ENCODE measurements at places on chromosomes 16 and 17.
A peak's percentile ranks its signal among the peaks of the same experiment; 100 is the strongest.

DNA sequence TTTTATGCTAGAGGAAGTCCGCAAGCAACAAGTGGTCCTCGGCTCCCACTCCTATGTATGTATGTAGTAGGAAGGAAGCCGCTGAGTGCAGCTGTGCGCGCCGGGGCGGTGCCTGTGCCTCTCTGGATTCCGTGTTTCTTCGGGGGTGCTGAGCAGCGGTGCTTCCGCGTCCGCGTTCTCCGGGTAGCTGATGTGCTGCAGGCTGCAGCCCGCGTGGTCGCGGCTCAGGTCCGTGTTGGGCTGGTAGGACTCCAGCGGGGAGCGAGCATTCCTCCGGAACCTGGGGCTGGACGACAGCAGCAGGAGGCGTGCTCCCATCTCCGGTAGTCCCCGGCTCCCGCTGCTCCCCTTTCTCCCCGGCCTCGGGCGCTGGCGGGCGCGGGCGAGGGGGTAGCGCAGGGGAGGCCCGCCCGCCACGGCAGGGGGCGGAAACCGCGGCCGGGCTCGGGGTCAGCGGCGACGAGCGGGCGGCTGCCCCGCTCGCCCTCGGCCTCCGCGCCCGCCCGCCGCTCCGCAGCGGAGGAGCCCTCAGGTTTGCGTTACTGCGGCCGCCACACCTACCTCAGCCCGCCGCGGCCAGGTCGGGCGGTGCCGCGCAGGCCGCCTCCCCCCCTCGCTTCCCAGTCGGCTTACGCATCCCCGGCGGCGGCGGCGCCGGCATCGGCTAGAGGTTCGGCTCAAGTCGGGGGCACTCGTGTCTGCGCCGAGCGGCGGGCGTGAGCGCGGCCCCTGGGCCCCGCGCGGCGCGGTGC is 487 bp downstream of the C17orf67 start:
- DNase-seq = peak; percentile 78

- peak; percentile 77 for DNase-seq
Measured at GRCh38 chr16:24010440-24011089, 174.8 kb downstream of the PRKCB start.

DNA sequence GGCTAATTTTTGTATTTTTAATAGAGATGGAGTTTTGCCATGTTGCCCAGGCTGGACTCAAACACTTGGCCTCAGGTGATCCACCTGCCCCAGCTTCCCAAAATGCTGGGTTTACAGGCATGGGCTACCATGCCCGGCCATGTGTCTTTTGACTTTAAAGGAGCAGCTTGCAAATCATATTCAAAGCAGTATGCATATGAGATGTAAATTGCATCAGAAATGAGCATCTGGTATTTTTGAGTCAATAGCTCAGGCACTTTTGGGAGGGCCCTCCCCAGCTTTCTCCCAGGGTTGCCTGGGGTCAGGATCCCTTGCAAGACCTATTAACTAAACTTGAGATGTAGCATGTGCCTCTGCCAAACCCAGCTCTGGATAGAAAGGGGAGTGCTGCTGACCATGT is 21.5 kb downstream of the EPOP start:
- no peak for DNase-seq

DNA sequence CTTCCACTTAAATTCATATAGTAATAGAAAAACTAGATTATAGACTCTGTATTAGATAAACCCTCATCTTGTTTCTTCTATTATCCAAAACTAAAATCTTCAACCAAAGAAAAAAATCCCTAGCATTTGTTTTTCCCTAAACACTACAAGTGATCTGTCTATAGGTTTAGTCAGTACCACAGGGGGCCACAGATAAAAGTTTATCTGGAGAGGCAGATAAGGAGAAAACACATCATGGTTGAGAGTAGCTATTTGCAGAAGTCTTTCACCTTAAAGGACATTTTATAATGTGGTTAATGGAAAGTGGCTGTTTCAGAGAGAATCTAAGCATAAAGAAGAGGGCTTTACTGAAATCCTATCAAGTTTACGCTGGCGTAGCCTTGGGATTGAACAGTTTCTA is 160.1 kb downstream of the CDK5R1 start:
- DNase-seq = no peak

DNA sequence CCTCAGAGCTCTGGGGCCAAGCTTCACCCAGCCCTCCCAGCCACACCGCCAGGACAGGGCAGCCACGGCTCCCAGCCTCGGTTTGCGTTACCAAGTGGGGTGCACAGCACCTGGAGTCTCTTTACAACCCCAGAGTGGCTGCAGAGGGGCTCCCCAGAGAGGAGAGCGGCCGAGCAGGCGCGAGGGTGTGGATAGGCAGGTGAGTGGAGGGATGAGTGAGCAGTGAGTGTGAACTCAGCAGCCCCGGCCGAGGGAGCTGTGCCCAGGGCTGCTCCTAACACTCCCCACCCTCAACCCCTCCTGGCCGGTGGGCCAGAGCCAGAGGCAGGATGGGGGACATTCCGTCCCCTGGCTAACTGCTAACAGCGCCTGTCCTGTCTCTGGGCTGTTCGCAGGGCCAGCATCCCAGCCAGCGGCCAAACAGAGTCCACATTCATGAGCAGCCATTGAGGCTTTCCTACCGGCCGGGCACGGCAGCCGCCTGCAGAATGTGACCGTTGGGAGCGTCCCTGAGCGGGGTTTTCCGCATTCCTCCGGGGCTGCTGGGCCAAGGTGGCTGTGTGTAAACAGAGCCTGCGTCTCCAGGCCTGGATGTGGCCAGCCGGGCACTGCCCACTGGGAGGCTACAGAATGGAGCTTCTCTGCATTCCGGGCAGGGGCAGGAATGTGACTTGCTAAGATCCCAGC is 5.3 kb downstream of the ZNF469 start:
- DNase-seq = peak; percentile 60

DNA sequence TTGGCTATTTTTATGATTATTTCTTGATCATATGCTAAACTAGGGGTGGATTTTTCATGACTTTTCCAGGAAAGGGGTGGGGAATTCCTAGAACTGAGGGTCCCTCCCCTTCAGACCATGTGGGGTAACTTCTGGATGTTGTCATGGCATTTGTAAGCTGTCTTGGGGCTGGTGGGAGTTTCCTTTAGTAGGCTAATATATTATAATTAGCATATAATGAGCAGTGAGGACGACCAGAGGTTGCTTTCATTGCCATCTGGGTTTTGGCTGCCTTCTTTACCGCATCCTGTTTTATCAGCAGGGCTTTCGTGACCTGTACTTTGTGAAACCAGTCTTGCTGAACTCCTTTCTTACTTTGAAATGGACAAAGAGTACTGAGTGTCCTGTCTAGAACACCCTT is 40.4 kb upstream of the ABCA5 start:
- no peak for DNase-seq

DNA sequence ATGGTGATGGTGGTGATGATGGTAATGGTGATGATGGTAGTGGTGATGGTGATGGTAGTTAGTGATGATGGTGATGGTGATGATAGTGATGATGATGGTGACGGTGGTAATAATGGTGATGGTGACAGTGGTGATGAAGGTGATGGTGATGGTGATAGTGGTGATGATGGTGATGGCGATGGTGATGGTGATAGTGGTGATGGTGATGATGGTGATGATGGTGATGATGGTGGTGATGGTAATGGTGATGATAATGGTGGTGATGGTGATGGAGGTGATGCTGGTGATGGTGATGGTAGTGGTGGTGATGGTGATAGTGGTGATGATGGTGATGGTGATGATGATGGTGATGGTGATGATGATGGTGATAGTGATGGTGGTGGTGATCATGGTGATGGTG is 148.7 kb upstream of the TNRC6C start:
- DNase-seq = no peak

DNA sequence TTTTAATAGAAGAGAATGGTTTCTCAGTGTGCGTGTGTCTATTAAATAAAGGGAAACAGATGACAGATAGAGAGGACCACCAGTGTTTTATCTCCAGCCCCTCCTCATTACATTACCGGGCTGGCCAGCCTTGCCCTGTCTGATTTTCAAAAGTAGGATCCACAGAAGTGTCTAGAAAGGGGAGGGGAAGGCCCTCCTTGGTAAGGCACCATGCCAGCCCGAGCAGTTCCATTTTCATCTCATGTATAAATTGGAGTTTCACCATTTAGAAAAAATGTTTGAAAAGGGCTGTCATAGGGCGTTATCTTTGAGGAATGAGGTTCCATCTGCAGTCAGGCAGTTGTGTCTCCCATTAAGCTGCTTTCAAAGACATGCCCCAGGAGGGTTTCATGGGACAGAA is 96.7 kb downstream of the SOCS1 start:
- no peak for DNase-seq

DNA sequence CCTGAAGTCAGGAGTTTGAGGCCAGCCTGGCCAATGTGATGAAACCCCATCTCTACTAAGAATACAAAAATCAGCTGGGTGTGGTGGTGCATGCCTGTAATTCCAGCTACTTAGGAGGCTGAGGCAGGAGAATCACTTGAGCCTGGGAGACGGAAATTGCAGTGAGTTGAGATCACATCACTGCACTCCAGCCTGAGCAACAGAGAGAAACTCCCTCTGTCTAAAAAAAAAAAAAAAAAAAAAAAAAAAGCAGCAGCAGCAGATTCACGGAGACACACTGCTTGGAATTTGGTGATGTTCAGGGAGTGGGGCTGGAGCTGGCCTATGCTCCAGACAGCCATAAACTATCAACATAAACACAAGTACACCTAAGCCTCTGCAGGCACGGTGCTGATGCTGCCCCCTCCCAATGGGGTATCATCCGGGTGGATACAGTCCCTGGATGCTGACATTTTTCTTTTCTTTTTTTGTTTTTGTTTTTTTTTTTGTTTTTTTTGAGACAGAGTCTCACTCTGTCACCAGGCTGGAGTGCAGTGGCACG is 39.6 kb upstream of the RHOT1 start:
- no peak for DNase-seq

GRCh38 chr17:76726776-76727718 is at the start of gene METTL23:
TSS of gene METTL23 (plus strand) at chr17:76726839. CDS start at chr17:76729711, 2,872 bp downstream.
- peak; percentile 77 for DNase-seq

GRCh38 chr16:53598511-53599275 is 95.7 kb upstream of the AKTIP start:
- DNase-seq = no peak

DNA sequence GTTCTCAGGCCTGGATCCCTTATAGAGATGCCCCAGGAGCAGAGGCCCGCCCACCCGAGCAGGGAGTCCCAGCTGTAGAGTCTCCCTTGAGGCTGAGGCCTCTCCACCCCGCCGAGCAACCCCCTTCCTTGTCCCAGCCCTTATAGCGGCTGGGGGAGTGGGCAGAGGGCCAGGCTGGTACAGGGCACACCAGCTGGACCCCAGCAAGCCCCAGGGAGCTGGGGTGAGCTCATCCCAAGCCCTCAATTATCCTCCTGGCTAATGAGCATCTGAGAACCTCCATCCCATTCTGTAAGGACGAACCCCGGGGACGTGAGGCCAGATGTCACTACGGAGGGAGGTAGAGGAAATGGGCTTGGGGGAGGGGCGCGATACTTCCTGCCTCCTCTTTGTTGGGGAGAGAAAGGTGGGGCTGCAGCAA is 3.2 kb upstream of the SNN start:
- no peak for DNase-seq

GRCh38 chr16:15671530-15672117 is 21.6 kb downstream of the NDE1 start:
- no peak for DNase-seq

- DNase-seq = no peak
Measured at GRCh38 chr17:74467221-74467951, 952 bp downstream of the CD300A start.

- no peak for DNase-seq
Measured at GRCh38 chr16:30375864-30376263, 1.3 kb downstream of the MYL11 start.

DNA sequence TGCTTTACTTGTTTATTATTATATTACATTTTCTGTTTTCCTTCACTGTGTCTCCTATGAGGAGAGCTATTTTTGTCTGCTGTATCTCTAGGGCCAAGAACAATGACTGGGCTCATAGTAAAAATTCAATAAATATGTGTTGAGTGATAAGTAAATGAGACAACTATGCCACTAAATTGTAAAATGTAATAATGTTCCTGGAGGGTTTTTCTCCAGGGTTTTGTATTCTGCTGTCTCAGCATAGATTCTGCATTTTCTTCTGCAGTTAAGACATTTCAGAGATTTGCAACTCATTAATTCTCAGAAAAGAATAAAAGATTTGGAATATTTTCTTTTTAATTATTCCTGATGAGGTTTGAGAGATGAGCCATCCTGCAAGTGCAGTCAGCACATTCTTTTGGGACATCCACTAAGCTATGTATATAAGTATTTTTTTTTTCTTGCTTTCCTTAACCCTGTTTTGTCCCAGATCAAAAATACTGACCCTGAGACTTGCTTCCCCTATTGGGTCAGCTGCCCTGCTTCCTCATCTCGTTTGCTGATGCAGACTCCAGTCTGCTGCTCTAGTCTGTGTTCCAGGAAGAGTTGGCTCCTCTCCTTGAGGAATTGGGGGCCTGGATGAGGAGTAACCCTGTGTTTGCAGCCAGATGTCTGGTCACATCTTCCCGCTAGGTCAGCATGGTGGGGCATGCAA is 122.9 kb downstream of the ABCA8 start:
- DNase-seq = no peak

- no peak for DNase-seq
Measured at GRCh38 chr16:53519417-53520091, 16.5 kb upstream of the AKTIP start.

DNA sequence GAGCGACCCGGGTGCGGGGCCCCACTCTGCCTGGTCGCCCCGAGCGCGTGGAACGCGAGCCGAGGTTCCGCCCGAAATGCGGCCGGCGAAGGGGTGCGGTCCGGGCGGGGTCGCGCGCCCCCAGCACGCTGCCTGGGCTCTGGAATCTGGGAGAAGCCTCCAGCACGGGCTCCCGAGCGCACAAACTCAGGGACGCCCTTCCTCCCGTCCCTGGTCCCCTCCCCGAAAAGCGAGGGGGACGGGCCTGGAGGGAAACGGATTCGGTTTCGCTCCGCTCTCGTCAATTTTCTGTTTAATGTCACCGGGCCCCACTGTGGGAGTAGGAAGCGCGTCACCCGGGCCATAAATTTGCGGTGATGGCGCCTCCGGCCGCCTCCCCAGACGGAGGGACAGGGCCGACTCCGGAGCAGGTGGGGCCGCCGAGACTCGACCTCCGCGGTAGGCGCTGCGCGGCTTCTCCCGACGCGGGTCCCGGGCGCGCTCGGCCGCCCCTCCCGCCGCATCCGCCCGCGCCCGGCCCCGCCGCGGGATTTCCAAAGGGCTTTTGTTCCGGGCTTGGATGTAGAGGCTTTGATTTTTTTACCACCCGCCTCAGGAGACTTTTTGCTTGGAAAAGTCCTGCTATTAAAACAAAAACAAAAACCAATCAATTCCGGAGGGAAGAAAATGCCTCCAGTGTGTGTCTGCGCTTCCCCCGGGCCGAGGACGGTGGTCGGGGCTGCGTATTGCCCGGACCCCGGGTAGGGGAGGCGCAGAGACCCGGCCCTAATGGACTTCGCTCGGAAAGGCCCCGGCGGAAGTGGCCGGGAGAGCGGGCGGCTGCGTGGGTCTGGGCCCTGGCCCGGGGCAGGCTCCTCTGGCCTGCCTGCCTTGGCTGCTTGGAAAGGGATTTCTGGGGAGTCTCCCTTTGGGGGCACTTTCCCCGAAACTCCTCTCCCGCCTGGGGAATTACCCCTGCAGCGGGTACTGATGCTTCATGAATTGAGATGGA is 7.9 kb upstream of the BAHCC1 start:
- DNase-seq = peak; percentile 69

DNA sequence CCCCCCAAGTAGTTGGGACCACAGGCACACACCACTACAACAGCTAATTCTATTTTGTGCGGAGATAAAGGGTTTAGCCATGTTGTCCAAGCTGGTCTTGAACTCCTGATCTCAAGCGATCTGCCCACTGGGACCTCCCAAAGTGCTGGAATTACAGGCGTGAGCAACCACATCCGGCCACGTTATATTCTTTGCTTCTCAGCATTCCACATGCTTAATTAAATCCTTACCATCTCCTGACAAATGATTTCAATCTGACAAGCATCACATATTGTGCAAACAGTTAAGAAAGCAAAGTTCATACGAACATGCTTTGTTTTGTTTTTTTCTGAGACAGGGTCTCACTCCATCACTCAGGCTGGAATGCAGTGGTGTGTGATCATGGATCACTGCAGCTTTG is 18.2 kb downstream of the HIGD1B start:
- DNase-seq = no peak

Data from iPS-NIHi11 (cell line).